ENCODE measurements at places on chromosomes 16 and 17.
A peak's percentile ranks its signal among the peaks of the same experiment; 100 is the strongest.

GRCh38 chr16:30458561-30459394 is 13.1 kb upstream of the SEPHS2 start:
- DNase-seq: no peak

GRCh38 chr17:12407495-12408252 is 258.0 kb upstream of the MYOCD start:
- no peak for DNase-seq

DNA sequence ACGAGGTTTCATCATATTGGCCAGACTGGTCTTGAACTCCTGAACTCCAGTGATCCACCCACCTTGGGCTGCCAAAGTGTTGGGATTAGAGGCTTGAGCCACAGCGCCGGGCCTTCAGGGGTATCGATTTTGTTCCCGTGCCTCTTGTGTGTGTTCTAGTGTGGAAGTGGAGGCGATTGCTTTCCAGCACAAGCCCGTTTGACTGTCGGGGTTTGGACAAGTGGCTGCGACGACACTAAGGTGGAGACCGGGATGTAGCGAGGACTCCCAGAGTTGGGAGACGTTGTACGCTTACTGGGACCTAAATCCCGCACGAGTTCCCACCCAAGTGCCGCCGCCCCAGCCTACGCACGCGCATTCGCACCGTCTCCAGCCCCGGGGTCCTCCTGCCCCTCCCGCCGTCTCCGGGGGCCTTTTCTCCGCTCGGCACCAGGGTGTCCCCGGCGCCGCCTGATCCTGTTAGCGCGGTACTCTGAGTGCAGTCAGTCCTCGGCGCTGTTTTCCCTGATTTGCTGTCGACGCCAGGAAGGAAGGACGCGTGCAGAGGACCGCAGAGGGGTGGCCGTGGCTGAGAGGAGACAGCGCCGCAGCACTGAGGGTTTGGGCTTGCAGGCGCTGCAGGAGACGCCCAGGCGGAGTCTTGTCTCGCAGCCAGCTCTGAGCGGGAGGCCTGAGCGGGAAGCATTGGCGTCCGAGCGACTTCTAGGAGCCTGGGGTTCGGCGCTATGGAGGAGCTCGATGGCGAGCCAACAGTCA is at the start of gene NUP85:
NUP85 (plus strand) TSS at position 643 of the 756 bp plus-strand sequence; CDS start at position 726, 83 bp downstream.
- peak; percentile 94 for DNase-seq

DNA sequence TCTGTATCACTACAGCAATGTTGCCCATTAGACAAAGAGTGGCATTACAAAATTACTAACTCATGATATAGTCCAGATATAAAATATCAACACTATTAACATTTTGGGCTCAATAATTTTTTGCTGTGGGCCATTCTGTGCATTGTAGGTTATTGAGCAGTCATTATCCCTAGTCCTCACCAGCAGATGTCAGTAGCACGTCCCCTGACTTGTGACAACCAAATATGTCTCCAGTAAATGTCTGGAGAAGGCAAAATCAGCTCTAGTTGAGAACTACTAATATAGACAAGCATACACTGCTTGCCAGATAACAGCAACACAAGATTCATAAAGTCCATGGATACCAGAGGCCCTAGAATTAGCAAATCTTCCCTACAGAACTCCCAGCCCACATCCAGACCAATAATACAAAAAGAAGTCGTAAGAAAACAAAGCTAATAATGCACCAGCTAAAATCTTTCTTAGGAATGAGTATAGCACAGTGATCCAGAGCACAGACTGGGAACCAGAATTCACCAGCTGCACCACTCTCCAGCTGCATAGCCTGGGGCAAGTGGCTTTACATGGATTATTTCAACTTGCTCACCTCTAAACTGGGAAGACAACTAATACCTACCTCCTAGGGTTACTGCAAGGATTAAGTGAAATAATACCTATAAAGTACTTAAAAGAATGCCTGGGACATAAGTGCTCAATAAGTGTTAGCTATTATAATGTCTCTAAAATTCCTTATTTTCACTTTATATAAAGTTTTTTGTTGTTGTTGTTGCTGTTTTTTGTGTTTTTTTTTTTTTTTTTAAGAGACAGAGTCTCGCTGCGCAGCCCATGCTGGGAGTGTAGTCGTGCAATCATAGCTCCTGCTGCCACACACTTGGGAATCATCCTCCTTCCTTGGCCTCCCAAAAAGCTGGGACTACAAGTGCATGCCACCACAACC is 23.7 kb downstream of the HELZ start:
- no peak for DNase-seq

- DNase-seq: no peak
Observed at GRCh38 chr16:23552161-23552560, 5.0 kb downstream of the EARS2 start.
